ENCODE measurements at places on chromosomes 13 and 19.

GRCh38 chr13:25300861-25301346 is 521 bp upstream of the NUP58 start:
- DNase-seq: no peak

- DNase-seq: no peak
These were observed 64.2 kb upstream of the ZNF599 start for GRCh38 chr19:34837262-34837661.

GRCh38 chr13:93903909-93904308 is 575.6 kb downstream of the DCT start:
- DNase-seq: no peak

DNA sequence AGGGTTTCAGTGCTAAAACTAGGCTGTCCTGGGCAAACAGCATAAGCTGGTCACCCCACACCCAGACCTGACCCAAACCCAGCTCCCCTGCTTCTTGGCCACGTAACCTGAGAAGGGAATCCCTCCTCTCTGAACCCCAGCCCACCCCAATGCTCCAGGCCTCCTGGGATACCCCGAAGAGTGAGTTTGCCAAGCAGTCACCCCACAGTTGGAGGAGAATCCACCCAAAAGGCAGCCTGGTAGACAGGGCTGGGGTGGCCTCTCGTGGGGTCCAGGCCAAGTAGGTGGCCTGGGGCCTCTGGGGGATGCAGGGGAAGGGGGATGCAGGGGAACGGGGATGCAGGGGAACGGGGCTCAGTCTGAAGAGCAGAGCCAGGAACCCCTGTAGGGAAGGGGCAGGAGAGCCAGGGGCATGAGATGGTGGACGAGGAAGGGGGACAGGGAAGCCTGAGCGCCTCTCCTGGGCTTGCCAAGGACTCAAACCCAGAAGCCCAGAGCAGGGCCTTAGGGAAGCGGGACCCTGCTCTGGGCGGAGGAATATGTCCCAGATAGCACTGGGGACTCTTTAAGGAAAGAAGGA is 2.8 kb downstream of the PPP1R12C start:
- no peak for DNase-seq

GRCh38 chr13:100917011-100917410 is 242.4 kb upstream of the TMTC4 start:
- DNase-seq: no peak
